Activated T-cell treated with anti-CD3 and anti-CD28 coated beads for 48 hours (primary cell): ENCODE measurements at places on chromosomes 12 and 14.

GRCh38 chr14:59330455-59330854 lies 134.7 kb downstream of the GPR135 start:
- no peak for DNase-seq

GRCh38 chr12:131796754-131797587 lies 31.2 kb upstream of the MMP17 start:
- DNase-seq, result no peak

- DNase-seq, result no peak
Measured at GRCh38 chr14:99004112-99004511, 267.9 kb downstream of the BCL11B start.

DNA sequence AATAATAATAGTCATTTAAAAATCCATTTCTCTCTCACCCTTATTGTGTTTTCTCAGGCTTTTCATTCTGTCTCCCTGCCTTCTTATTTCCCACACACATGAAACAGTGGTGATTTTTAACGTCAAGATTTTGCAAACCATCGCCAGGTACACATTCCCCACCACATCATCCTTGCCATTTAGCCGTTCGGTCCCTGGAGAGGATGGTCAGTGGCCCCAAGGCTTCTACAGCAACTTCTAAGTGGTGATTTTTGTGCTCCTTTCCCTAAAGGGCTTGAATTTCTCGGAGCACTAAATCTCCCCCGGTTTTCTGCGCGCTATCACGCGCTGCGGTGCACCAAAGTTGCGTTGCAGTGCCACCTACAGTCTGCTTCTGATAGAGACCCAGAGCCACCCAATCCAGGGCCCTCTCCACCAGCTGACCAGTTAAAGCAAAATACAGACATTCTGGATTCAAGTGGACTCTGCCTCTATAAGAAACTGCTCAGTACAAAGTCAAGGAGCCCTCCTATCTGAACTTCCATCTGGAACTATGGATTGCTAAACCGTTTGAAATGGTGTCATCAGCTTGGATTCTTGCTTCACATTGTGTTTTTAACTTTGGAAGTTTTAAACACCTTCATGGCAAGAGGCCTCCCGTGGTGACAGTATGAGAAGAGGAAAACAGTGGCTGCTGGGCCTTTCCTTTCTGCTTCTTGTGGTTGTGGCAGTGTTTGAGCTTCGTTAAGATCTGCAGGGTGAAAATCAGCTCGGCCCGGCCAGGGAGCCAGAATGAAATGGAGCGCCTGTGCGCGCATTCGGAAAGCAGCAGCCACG lies 234.0 kb downstream of the SPTSSA start:
- peak; percentile 47 for DNase-seq

- DNase-seq, result no peak
Measured at GRCh38 chr12:47004634-47005033, 74.8 kb upstream of the PCED1B start.
